Activated effector memory CD4-positive, alpha-beta T cell treated with anti-CD3 and anti-CD28 coated beads, Interleukin-2, amount 50 U/mL, for 16 hours (primary cell): ENCODE measurements at places on chromosomes 4 and X.

DNA sequence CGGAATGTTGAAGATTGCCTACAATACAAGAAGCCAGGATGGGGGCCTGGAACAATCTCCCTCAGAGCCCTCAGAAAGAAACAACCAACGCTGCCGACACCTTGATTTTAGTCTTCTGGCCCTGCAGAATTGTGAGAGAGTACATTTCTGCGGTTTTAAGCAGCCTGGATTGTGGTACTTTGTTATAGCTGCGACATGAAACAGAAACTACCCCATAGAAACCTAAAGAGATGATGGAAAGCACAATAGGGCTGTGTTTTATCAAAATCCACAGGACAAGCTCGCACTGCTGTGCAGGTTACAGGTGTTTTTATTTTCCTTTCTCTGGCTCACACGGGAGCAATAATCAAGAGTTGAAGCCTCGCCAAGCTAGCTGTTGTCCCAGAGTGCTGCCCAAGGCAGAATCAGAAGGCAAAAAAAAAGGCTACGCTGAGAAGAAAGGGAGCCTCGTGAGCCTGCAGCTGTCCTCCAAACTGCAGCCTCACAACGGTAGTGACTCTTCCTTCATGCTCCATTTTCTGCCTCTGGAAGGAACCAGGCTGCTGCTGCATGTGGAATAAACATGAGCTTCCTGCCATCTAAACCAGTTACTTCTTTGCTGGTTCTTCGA lies 232.4 kb downstream of the LDB2 start:
- no peak for DNase-seq

DNA sequence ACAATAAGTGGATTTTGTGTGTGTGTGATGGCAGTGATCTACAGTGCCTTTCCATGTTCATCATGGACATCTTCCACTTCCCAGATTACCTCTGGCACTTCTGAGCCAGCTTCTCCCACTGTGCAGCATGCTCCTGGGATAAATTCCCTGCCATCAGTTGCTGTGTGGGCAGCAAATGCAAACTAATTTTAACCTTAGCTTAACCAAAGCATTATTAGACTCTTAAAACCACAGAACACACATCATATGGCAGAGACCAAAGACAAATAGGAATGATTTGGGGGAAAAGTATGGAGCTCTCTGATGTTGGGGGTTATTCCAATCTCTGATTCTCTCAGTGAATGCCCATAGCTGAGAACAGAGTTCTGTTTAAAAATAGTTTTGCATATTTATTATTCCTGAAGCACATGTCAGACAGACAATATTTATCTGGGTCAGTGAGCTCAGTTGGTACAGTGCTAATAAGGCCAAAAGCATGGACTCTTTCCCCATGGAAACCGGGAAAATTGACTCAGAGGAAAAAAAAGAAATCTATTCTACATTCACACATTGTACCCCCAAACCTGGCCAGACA lies 567.4 kb downstream of the IQCM start:
- DNase-seq, result no peak

GRCh38 chrX:26922278-26922677 lies 540.9 kb downstream of the PPP4R3C start:
- DNase-seq, result no peak

- no peak for DNase-seq
These were observed 103.0 kb downstream of the PPEF1 start for GRCh38 chrX:18810416-18810815.

DNA sequence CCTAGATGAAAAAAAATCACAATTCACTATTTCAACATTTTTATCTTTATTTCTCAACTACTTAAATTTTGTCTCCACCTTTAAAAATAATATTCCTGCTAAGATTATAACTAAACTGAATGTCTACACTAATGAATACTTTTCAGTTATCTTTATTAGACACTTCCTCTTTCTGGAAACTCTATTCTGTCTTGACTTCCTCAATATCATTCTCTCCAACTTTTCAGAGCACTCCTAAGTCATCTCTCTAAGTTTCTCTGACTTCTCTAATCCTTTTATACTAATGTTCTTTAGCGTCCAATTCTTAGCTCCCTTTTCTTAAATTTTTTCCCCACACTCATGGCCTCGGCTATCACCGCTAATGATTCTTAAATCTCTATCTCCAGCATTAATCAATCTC lies 374.2 kb downstream of the FBXO8 start:
- no peak for DNase-seq

DNA sequence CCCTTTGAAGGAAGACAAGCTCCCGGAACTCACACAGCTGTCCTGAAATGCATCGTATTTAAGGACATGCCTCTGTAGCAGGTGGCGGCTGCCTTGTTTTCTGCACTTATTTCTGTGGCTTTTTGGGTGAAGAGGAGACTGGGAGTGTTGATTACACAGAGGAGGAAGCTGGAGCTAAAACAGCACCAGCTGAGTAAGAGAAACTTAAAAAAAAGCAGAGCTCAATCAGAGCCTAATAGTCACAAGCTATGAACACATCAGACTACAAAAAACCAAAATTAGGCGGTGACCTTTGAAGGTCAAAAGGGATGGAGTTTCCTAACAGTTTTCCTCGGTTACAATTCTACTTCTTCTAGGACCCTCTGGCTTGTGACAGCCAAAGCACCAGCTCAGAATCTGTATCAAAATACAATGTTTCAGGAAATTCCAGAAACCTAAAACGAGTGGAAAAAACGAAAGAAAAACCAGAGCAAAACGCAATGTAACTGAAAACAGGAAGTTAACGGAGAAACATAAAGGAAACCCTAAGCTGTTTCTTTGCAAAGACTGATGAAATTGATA lies 13.5 kb downstream of the PRKX start:
- no peak for DNase-seq

- no peak for DNase-seq
These were observed 401.1 kb upstream of the LCORL start for GRCh38 chr4:18422685-18423084.

DNA sequence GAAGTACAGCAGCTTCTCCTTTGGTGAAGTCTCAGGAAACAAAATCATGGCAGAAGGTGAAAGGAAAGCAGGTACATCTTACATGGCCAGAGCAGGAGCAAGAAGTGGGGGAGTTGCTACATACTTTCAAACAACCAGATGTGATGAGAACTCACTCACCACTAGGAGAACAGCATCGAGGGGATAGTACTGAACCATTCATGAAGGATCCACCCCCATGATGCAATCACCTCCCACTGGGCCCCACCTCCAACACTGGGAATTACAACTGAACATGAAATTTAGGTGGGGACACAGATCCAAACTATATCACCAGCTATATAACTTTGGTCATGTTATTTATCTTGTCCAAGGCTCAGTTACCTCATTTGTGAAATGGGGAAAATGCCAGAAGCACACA lies 159.4 kb downstream of the OPHN1 start:
- no peak for DNase-seq

DNA sequence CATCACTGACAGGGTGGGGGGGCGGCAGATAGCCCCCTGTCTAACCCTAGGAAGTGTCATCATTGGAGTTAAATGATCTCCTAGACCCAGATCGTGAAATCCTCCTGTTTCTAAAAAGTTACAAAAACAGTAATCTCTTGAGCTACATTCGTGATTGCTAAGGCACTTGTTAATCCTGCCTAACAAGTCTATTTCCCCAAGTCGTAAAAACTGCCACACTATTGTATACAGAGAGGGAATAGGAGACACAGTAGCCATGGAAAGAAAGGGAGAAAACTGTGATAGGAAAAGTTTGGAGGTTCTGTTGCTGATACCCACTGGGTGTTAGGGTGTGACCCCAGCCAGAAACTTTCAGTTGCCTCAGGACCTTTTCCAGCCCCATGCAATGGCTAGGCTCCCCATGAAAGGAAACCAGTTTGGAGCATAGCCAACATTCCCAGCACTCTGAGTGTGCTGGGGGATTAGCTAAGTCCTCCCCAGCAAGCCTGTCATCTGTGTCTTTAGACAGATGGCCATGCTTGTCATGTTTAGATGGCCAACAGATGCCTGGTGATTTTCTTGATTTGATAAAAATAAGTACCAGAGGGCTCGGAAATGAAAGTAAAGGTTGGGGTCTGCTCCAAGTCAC lies 63.3 kb upstream of the ANXA10 start:
- DNase-seq, result no peak

GRCh38 chr4:153005899-153006381 lies 69.8 kb downstream of the FHDC1 start:
- DNase-seq, result no peak

GRCh38 chrX:66017659-66018170 lies 22.2 kb downstream of the VSIG4 start:
- no peak for DNase-seq

GRCh38 chrX:17967888-17968287 lies 106.8 kb upstream of the RAI2 start:
- DNase-seq, result no peak

DNA sequence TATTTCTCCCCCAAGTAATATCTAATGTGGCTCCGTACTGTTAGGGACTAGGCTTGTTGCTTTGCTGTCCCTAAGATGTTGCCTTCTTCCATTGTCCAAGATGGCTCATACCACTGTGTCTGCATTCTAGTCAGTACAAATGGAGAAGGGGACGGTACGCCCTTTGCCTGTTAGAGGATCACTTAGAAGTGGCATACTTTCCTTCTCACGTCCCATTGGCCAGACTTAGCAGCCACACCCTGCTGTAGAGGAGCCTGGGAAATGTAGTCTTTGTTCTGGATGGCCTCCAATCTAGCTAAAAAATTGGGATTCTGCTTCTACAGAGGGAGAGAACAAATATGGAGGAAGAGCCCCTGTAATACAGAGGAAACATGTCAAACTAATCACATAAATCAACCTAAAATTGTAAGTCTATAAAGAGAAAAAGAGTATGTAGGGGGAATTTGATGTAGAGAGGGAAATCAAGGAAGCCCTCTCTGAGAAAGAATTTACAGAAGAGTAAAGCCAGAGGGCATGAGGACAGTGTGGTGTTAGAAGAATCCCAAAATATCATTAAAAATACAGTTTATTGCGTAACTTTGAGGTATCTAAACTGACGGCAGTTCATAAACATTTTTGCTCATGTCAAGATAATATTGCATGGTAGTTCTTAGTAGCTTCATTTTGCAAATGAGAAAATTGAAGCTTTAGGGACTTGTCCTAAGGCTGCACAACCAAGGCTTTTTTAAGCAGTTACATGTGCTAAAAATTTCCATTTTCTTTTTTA lies 15.1 kb downstream of the PRIMPOL start:
- DNase-seq, result no peak

- peak; percentile 76 for DNase-seq
These were observed 691 bp downstream of the SCARB2 start for GRCh38 chr4:76212851-76213414.

GRCh38 chrX:16718824-16719333 lies 533 bp upstream of the SYAP1 start:
- DNase-seq, result no peak

GRCh38 chr4:34492414-34492813 lies 1751.9 kb downstream of the ARAP2 start:
- no peak for DNase-seq

- no peak for DNase-seq
These were observed 8.5 kb upstream of the KLHL34 start for GRCh38 chrX:21666679-21667078.

DNA sequence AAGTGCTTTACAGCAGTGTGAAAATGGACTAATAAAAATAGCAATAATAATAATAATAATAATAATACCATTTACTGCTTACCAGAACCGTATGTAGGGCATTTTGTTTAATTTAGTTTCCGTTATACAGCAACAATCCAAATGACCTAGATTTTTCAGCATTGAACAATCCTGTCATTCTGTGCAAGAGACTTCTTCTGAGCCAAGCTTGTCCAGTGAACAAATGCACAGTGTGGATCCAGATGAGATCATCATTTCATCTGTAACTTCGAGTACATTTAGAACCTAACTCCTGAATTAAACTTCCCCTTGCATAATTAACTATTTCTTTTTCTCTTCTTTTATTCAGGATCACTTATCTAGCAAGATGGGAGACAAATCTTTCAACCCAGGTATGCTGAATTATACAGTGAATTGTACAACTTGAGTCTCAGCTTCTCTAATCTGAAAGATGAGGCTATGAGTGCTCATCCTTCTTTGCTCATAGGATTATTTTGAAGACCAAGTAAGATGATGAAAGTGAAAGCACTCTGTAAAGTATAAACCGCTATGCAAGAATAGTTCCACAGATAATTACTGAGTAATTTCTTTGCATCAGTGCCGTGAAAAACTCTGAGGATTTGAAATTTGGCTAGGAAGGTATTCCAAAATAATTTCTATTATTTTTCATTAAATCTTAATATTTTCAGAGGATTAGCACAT lies 6.6 kb downstream of the CLNK start:
- DNase-seq, result no peak

DNA sequence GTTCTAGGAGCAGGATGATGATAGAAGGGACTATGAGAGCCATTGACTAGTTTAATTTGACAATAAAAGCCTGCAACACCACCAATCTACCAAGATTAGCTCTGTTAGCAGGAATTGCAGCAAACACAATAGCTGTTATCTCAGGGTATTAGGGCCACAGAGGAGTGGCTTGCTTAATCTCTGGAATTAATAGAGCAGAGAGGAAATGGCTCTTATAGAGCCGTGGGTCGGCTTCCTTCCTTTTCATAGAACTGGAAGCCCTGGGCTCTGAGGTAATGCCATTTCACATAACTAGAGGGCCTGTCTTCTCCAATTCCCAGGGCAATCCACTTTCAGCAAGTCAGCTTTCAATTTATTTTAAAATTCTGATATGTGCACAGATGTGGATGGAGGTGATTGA lies 83.0 kb downstream of the MAMLD1 start:
- DNase-seq, result no peak

DNA sequence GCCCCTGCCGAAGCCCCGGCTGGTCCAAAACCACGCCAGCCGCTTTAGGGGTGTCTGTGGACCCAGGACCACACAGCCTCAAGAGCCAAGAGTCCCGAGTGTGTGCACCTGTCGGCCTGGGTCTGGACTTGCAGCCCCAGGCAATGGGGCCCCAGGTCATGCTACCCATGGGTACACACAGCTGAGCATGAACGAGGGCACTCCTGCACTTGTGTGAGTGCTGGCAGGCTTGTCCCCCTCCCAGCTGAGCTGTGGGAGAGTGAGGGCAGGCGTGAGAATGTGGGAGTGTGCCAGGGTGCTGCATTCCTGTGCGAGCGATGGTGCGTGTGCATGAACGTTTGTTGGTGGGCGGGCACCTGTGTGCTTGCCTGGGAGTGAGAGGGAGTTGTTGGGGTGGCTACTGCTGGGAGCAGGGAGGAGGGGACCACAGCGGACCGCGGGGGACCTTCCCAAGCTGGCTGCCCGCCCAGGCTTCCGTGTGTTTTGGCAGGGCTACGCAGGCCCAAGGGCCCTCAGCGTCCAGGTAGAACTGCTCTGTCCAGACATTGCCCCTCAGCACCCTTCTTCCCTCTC lies 30.8 kb downstream of the BLOC1S4 start:
- no peak for DNase-seq

DNA sequence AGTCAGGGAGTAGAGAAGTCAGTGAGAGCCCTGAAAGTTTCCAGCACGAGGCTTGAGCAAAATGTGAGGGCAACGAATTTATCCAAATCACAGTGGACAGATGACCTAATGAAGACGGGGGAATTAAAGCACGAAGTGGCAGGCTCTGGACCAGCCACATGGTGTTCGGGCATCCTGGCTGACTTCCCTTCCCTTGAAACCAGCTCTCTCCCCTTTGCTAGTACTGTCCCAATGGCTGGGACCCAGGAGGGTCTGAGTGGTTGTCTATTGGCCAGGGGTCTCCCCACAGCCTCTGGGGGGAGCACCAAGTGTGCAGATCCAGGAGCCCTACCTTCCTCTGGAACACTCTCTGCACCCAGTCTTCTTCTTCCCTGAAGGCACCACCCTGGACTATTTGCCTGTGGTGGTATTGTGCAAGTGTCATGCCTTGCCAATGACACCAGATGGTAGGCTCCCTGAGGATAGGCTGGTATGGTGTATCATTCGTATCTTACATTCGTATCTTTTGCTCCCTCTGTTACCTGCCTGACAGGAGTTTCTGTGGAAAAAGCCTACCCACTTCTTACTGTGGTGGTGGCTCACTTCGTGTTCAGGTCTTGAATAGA lies 2.1 kb downstream of the APLN start:
- DNase-seq, result no peak
